ENCODE measurements at places on chromosomes 3 and 15.

- DNase-seq, result no peak
Measured at GRCh38 chr3:39064646-39065045, 12.8 kb downstream of the WDR48 start.

GRCh38 chr3:66038384-66038725, 363 bp downstream of the MAGI1 start:
- no peak for DNase-seq

- DNase-seq, result no peak
Measured at GRCh38 chr3:69699183-69699582, 40.1 kb upstream of the MITF start.

DNA sequence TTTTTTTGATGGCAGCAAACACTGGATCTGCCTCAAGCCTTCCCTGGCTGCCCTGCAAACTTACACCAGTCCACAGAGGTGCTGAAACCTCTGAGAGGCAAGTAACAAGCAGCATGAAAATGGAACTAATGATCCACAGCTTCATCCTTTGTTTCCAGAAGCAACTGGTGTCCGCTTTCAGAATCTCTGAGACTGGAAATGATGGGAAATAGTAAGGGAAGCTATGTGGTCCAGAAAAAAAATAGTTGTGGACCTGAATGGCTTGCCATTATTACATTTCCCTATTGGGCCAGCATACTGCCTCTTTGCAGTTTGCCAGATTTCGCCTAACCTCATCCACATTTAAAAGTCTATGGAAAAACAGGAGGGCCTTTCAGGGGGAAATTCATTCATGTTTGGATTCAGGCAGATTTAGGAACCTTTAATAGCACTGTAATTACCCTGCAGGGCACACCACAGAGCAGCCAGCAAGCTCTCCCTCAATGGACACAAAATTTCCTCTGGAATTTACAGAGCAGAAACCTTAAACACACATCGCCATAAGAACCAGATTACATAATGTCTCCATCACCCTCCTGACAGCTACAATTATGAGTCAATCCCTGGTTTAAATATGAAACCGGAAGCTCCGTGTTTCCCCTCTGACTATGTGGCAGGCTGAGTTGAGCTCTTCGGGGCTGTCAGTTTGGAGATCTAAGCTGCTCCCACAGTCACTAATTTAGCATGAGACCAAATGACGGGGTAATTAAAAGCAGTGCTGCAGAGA, 134.4 kb downstream of the TMCO5A start:
- DNase-seq, result peak; percentile 74

GRCh38 chr3:172649987-172650386, 60.9 kb downstream of the NCEH1 start:
- no peak for DNase-seq

DNA sequence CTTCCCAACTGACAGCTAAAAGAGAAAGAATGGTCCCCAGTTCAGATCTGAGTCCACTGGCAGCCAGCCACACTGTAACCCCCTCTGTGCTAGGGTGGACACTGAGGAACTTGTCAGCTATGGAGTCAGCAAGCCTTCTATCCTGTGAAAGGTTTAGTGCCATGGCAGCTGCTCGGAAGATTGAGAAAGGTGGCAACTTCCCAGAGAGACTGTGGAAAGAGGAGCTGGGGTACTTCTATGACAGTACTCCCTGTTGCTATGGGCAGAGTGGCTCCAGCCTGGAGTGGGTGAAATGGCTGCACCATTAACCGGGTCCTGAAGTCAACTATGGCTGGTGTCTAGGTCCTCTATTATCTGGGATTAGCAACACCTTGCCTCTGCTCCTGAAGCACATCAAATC, 447.2 kb downstream of the EPHB1 start:
- no peak for DNase-seq

DNA sequence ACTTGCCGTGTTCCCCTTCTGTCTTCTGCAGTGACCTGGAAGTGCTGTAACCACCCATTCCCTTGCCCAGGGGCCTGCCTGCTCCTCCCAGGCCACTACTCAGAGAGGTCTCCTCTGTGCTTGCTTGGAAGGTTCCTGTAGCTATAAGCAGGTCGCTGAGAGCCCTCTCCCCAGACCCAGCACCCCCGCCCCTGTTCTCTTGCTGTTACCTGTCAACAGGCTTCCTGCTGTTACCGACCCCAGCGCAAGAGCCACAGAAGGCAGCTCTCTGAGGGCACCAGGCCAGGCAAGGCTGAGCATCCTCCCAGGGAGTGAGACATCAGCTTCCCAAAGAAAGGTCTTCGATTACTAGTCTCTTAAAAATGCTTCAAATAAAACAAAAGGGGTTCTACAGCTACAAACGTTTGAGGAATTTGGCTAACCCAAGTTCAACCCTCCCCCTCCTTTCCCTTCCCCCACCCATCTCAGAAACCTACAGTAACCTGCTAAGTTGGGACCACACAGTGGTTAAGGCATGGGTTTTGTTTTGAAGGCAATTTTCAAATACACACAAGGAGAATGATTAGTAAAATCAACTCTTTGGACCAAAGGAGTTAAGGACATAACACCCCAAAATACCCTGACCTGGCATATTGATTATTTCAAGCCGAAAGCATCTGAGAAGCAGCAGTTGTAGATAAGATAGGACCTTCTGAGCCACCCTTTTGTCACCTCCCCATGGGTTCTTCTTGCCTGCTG, 74.9 kb upstream of the MFGE8 start:
- no peak for DNase-seq

GRCh38 chr3:14377838-14378169, 24.6 kb upstream of the SLC6A6 start:
- DNase-seq, result no peak

DNA sequence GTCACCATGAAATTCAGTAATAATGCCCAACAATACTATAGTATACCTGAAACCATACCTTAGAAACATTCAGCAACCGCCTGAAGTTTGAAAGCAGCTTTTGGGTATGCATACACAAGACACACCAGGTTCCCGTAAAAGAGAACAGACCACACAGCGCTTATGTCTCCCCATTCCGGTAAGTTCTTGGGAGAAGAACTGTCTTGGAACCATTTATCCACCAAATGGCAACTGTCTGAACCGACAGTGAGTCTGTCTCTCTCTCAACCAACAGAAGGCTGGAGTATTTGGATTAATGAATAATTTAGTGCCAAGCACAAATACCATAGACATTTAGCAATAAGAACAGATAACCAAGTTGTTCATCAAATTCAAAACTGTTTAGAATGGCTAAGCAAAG, 7.6 kb downstream of the RGMA start:
- DNase-seq, result no peak

DNA sequence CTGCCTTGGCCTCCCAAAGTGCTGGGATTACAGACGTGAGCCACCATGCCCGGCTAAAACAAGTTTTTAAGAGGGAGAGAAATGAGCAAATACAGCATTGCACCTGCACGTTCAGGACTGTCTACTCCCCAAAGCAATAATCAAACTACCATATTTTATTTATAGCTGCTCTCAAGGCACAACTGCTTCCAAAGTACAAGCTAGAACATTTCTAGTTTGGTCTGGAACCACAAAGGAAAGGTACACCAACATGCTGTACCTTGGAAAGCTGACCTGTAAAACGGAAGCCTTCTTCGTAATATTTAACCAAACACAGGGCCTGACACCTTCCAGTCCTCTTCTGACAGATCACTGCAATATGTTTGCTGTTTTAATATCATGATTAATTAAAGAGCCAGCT, 14.5 kb upstream of the VGLL4 start:
- no peak for DNase-seq

DNA sequence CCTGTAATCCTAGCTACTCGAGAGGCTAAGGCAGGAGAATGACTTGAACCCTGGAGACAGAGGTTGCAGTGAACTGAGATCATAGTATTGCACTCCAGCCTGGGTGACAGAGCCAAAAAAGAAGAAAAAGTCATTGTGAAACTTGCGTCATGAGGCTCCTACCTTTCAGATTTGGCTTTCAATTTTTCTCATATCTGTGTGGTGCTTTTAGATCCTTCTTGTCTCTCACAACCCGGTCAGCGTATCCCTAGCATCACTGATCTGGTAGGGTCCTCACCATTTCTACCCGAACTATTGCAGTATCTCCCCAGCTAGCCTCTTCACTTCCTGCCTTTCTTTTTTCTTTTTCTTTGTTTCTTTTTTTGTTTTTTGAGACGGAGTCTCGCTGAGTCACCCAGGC, 21.6 kb upstream of the GCNT3 start:
- no peak for DNase-seq

DNA sequence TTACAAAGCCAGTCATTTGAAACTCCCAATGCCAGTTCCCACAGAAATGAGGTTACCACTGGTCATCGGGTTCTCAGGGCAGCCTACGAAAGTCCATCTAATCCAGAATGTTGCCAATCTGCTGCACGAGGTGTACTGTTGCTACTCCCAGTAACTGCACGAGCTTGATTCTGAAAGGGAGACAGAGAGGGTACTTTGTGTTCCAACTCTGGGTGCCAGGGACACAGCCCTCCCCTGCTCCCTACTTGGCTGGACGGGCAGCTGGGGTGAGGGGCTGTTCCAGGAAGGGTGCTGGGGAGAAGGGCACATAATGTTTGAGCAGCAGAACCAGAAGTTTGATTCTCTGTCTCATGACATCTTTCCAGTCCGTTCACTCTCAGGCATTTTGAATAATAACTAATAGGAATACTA, 27.1 kb upstream of the OSBPL11 start:
- no peak for DNase-seq

DNA sequence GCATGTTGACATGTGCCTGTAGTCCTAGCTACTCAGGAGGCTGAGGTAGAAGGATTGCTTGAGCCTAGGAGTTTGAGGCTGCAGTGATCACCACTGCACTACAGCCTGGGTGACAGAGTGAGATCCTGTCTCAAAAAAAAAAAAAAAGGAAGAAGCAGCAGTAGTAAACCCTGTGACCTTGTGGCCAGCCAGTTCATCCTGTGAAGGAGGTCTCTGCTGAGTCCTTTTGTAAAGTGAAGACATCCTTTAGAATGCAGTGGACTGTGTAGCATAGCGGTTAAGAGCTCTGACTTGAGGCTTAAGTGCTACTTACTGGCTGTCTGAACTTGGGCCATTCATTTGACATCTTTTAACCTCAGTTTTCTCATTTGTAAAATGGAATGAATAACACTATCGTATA, 8.3 kb downstream of the EXOSC7 start:
- no peak for DNase-seq

GRCh38 chr15:34246276-34246976, 21.6 kb downstream of the EMC4 start:
- DNase-seq, result no peak

DNA sequence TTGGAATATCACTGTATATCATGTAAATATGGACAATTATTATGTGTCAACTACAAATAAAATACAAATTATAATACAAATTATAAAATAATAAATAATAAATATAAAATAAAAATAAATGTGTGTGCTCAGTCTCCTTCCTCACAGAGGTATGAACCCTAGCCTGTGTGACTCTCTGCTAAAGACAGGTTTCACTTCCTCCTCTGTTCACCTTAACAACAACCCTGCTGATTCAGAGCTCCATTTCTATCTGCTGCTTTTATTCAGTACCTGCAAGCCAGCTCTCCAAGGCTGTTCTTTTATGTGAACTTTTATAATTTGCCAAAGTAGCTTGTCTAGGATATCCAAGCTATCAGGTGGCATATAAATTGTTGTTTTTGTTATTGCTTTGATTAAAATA, 610.7 kb upstream of the GRM7 start:
- DNase-seq, result no peak

- no peak for DNase-seq
Measured at GRCh38 chr15:52789008-52789600, 1.0 kb downstream of the ONECUT1 start.

- DNase-seq, result no peak
Measured at GRCh38 chr3:58553003-58553402, 16.0 kb upstream of the ACOX2 start.

DNA sequence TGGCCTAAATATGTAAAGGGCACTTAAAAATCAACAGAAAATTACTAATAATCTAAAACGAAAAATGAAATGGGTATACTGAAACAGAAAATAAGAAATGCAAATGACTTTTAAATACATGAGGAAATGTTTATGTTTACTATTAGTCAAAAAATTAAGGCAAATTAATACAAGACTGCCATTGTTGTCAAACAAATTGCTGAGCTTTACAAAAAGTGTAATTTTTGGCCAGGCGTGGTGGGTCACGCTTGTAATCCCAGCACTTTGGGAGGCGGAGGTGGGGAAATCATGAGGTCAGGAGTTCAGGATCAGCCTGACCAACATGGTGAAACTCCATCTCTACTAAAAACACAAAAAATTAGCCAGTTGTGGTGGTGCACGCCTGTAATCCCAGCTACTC, 343.9 kb upstream of the SGO1 start:
- no peak for DNase-seq

GRCh38 chr3:29004885-29005599, 275.8 kb upstream of the RBMS3 start:
- no peak for DNase-seq

GRCh38 chr15:52975941-52976449, 185.9 kb upstream of the ONECUT1 start:
- DNase-seq, result no peak

- DNase-seq, result no peak
Measured at GRCh38 chr3:49759226-49759625, 27.1 kb downstream of the IP6K1 start.

DNA sequence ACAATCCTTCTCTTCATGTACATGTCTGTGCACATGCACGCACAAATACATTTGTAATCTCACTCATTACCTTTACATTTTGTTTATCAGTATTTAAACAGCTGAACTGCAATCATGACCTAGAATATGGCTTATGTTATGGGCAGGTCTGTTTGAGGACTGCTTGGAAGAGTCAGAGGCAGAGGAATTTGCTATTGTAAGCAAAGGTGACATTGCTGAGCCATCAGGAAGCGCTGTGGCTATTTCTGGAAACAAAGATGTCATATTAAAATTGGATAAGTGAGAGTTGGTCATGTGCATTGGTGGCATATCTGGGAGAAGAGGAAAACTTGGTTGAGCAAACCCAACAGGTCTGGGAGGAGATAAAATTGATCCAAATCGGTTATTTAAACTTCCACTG, 41.6 kb downstream of the USF3 start:
- DNase-seq, result no peak

- no peak for DNase-seq
Measured at GRCh38 chr15:31452595-31453557, 126.2 kb downstream of the KLF13 start.

Measured in muscle of arm (tissue), 14 donors.